ENCODE measurements at places on chromosomes 3 and 15.

DNA sequence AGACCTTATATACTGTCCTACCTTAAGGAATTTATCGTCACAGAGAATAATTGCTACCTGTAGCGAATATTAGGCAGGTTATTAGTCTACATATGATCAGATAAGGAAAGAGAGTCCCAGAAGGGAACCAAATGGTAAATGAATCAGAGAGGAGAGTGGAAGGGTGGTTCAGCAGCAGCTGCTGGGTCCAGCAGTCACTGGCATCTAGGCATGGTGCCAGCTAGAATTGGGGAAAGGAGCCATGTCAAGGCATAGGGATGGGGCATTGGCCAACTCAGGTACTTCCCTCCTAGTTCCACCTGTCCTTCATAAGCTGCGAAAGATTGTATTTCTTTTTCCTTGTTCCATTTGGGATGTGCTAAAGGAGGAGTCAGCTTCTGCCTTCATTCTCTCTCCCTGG, 23.4 kb downstream of the HACD3 start:
- no peak for DNase-seq

- no peak for DNase-seq
Measured at GRCh38 chr3:17982211-17982880, 239.9 kb upstream of the TBC1D5 start.

DNA sequence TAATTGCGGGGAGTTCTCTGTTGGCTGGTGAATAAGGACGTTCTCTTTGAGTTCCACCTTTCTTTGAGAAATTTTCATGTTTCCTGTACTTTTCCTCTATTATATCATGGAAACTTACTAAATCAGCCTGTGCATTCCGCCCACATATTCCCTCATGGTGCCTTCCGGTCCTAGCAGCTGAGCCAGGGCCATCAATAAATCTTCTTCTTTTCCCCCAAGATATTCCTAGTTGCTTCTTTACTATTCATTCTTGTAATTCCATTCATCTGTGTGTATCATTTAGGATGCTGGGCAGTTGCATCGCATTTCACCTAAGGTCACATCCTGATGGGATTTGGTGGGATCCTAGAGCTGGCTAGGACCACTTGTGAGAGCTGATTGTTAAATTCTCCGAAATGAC, 139.2 kb downstream of the RBMS3 start:
- no peak for DNase-seq

DNA sequence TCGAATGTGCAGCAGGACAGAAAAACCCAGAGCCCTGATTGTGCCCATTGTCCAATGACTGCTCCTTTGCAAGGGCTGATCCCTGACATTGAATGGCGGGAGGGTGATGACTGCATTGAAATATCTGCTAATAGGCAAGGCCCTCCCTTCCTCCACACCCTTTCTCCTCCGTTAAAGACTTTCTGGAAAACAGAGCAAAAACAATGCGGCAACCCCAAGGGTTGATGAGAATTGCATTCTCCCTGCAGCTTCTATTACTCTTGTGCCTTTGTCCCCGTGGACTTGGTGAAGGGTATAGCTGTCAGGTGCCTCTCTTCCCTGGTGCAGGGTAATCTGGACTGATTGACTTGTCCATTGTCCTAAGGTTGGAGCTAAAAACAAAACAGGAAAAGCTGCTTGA, 71.8 kb downstream of the THSD4 start:
- no peak for DNase-seq

DNA sequence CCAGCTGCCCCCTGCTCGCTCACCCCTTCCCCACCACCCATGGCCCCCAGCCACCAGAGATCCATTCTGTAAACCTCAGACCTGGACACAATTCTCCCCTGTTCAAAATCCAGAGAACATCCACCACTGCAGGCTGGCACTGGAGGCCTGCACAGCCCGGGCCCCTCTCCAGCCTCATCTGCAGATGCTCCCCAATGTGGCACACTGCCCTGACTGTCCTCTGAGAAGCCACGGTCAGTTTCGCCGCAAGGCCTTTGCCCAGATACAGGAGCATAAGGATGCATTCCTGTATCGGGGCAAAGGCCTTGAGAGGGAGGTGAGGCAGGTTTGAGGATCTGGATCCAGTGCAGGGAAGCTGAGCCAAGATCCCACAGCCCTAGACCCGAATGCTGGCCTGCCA, 175.4 kb upstream of the LINGO1 start:
- no peak for DNase-seq

GRCh38 chr15:39947401-39948197, 13.7 kb downstream of the EIF2AK4 start:
- no peak for DNase-seq

DNA sequence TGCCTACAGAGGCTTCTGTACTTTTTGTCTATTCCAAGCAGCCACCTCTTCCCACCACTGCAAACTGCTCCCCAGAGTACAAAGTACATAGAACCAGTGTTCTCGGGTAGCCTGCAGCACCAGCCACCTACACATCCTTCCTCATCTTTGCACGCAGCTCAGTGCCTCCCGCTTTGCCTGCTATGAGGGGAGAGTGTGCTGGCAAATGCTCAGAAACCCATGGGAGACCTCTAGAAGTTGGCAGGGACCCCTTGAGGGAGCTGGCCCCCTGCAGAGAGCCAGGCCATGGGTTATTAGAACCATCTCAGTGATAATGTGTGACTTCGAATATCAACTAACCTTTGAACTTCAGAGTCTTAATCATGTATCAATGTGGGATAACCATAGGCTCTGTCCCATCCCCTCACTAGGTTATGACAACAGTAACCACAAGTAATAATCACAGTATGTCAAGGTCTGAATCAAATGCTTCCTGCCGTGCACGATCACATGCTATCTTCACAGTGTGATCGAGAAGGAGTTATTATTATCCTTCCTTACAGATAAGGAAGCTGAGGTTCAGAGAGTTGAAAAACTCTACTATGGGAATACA, 22.8 kb upstream of the SMAD3 start:
- peak; percentile 23 for DNase-seq

- DNase-seq = no peak
Measured at GRCh38 chr3:149245738-149246451, 24.3 kb upstream of the CP start.

GRCh38 chr3:124851905-124852304, 35.3 kb downstream of the ITGB5 start:
- no peak for DNase-seq

DNA sequence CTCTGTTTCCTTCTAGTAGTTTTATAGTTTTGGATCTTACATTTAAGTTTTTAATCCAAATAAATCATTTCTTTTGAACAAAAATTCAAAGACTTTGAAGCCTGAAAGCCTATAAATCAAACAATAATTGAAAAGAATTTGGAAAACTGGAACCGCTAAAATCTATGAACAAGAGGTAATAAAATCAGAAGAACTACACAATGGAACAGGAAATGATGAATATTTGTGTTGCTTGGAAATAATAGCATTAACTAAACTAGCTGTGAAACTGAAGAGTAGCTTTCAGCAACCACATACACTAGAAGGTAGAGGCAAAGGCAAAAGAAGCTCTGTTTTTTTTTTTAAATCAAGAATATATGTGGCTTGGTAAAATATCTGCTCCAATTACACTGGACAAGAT, 147.9 kb upstream of the ABI3BP start:
- no peak for DNase-seq

DNA sequence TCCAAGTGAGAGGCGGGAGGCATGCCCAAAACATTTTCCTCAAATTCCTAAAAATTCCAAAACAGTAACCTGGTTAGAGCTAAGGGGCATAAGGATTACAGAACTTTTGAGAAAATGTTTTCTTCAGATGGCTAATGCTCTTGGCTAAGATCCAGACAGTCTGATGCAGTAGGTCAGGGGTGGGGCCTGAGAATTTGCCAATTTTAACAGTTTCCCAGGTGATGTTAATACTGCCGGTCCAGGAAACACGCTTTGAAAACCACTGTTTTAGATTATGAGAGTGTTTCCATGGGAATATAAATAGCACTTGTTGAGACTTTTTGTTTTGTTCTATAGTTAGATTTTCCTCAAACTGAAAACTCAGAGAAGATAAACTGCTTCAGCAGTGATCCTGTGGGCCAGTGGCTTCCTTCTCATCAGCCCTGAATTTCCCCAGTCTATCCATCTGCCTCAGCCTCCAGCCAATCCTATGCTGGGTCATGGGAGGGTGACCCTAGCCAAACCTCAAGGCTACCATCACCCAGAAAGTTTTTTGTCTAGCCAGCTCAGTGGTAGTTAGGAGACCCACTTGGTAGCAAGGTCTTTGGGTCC, 71.6 kb upstream of the ACP3 start:
- no peak for DNase-seq

DNA sequence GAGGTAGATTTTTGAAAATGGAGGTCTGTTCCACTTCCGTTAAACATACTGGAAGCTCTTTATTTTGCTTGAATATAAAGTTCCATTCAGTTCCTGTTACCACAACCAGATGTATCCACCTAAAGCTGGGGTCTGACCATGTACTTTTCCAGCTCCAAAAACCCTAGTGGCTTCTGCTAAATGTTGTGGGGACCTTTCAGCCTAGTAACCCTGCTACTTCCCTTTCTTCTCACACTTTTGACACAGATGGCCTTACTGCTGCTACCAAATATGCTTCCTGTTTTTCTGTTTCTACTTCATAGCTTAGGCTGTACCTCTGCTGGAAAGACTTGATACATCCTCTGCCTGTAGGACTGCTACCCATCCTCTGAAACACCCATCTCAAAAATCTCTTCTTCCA, 87.8 kb downstream of the COL6A6 start:
- DNase-seq = no peak

DNA sequence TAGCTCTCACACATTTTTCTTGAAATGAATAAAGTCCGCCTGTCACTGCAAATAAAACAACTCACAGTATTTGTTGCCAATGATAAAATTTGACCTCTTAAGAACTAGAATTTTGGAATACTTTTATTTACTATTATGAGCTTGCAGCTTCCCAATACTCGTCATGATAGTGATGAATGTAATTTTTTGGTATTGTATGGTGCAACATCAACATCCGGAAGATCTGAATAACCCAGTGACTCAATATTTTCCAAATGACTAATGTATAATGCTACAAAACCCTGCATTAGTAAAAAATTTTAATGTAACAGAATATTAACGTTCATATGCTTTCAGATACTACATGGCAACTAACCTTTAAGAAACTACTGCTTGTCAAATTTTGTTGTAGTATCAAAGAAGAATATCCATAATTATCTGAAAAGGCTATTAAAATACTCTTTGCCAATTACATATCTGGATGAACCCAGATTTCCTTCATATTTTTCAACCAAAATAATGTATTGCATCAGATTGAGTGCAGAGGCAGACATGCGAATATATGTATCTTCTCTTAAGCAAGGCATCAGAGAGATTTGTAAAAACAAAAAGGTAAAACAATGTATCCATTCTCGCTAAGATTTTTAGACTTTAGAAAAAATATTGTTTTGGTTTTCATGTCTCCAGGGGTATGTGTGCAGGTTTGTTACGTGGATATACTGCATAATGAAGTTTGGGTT, 95.3 kb downstream of the IGF2BP2 start:
- DNase-seq = no peak

GRCh38 chr3:197501879-197502620, 53.7 kb downstream of the BDH1 start:
- DNase-seq = peak; percentile 52

DNA sequence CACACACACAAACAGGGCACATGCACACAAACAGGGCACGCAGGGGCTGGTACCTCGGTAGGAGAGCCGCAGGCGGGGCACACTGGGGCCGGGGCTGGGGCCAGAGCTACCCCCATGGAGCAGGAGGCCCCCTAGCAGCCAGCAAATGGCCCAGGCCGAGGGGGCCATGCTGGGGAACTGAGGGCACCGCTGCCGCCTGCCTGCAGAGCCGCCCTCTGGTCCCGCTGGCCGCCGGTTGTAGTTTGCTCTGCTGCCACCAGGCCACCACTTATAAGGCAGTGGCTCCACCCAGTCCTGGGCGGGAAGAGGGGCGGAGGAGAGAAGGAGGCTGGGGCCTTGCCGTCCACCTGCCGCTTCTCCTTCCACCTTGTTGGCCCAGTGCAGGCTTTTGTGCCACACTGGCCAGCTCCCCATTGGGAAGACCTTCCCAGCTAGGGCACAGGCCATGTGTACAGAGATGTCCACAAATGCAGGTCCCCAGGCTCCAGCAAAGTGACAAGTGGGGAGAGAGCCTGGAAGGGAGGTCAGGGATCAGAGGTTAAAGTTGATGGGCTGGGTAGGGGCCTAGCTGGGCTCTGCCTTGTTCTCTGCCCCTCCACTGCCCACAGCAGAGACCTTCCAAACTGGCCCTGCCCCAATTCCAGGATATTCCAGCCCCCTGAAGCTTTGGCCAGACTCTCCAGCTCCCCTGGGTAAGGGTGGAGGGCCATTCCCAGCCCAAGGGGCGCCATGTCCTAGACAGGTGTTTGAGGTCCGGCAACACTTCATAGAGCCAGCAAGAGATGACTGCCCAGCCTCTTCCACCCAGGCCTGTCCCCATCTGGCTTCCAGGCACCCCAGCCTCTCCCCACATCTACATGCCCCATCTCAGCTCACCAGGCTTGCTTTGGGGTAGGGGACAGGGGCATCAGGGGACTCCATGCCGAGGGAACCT, at the start of gene SEMA3G:
Gene SEMA3G, minus strand, starts transcription at position 244 of the 934 bp plus-strand sequence. Its CDS starts 76 bp downstream, at position 168.
- DNase-seq = peak; percentile 76

DNA sequence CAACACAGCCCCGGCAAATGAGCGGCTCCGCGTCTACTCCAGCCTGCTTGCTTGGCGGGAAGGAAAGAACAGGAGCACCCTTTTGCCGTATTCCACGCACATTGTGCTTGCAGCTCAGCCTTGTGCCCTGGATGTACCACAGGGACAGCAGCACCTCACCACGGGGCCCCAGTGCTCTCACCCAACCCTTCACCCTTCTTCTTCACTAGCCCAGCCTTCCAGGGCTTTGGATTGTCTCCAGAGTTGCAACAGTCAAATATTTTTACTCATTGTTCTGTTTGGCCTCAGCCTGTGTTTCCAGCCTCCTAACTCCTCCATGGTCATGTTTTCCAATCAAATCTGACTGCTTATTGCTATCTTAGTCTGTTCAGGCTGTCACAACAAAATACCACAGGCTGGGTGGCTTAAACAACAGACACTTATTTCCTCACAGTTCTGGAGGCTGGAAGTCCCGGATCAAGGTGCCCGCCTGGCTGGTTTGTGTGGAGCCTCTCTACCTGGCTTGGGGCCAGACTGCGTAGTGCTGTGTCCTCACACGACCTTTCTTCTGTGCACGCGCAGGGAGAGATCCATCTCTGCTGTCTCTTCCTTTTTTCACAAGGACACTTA, 79.2 kb upstream of the ABHD17C start:
- DNase-seq = no peak

DNA sequence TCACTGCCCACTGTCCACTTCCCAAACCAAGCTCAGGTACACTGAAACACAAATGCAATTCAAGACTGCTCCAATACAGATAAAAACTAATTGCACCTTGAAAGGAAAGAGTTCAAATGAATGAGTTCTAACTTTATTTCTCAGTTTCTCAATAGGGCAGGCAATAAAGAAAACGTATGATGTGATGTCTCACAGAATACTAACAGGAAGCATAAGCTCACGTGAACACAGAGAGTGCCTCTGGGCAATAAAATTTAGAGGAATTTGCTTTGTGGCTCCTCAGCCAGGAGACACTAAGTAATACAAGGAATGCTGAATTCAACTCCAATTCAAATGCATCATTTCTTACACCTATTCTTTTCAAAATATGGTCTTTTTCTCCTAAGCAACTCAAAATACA, 82.3 kb upstream of the OCA2 start:
- DNase-seq = no peak
